ENCODE measurements at places on chromosomes 2 and 18. TPM values are rescaled to one million over a fixed set of nuclear protein-coding genes. Genes with fewer than 3 reads are reported as not detected.

GRCh38 chr2:141392517-141393213, 738.2 kb downstream of the LRP1B start:
- H3K27me3 ChIP-seq: no peaks in the 10 kb centered on the region
- peak overlapping the region; percentile 88 for H3K27ac ChIP-seq
- peaks cover 16% of the 10 kb centered on the region for H3K4me1 ChIP-seq
- no peak overlapping the region for H3K4me3 ChIP-seq

DNA sequence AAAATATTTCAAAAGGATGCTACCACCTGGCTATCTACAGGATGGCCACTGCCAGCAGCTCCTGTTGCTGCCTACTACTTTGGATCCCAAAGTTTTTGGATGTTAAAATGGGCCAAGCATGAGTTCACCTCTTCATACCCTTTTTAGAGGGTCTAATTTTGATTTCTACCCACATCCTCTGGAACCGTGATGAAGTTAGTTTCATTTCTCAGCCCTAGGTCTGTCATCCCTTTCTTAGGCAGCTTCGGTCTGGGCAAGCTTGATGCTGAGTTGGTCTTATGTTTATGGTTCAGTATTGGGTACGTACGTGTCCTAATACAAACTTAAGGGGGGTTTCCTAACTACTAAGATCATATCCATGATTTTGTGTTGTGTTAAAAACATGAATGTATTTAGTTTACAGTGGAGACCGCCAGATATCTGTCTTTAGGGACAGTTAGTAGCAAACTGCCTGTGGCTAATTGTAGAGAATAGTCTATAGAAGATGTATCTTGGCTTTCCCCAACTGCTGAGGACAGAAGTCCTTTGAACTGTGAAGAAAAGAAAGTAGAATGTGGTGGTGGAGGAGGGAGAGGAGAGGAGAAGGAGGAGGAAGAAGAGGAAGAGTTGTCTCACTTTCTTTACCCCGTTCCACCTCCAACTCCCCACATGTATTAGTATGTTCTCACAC, 184.9 kb downstream of the UBE2E3 start:
- no peaks in the 10 kb centered on the region for H3K4me1 ChIP-seq
- H3K27ac ChIP-seq: no peak overlapping the region
- H3K4me3 ChIP-seq: no peak overlapping the region
- DNase-seq: no peak
- no peaks in the 10 kb centered on the region for H3K36me3 ChIP-seq

The MALT1 gene
- 8.8 TPM for total RNA-seq

- H3K4me3 ChIP-seq: no peak overlapping the region
- no peaks in the 10 kb centered on the region for H3K36me3 ChIP-seq
- H3K27me3 ChIP-seq: no peaks in the 10 kb centered on the region
- DNase-seq: no peak
Measured at GRCh38 chr18:63795606-63796005, 20.4 kb downstream of the SERPINB7 start.

The AOX1 gene
- total RNA-seq: 0.23 TPM

The GDF7 gene
- 1.1 TPM for total RNA-seq

- no peaks in the 10 kb centered on the region for H3K27me3 ChIP-seq
- peaks cover 4% of the 10 kb centered on the region for H3K4me1 ChIP-seq
- DNase-seq: no peak
Measured at GRCh38 chr2:133503323-133503722, 64.9 kb downstream of the NCKAP5 start.
